ENCODE measurements at places on chromosomes 2 and 18.

DNA sequence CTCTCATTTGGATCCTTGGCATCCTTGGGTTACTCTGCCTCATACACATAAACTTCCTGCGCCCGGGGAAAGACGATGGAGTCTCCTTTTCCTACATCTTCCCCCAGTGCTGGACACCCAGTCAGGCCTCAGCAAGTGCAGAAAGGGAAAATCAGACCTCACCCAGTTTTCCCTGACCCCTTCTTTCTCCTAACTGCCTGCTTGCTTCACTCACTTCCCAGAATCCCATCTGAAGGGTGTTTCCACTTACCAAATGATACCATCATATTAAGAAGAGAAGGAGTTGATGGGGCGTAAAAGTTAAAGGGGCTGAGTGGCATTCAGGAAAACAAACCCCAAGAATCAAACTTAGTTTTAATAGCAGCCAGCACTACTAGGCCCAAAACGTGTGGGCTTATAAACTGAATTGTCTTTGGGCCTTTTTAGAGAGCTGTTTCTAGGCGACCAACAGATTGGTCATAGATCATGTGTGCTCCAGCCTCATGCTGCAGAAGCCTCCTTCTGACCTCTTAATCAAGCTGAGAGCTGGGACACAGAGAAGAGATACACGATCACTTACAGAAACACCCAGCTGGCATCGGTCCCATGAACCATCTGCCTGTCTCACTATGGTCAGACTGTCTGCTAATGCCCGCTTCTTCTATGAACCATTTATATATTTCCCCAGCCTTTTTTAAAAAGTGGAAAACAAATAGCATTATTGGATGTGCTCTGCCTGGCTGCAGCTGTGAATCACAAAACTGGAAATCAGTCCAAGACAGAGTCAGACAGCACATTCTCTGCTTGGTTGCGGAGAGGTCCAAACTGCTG is 165.7 kb upstream of the SLC14A2 start:
- no peak for DNase-seq

DNA sequence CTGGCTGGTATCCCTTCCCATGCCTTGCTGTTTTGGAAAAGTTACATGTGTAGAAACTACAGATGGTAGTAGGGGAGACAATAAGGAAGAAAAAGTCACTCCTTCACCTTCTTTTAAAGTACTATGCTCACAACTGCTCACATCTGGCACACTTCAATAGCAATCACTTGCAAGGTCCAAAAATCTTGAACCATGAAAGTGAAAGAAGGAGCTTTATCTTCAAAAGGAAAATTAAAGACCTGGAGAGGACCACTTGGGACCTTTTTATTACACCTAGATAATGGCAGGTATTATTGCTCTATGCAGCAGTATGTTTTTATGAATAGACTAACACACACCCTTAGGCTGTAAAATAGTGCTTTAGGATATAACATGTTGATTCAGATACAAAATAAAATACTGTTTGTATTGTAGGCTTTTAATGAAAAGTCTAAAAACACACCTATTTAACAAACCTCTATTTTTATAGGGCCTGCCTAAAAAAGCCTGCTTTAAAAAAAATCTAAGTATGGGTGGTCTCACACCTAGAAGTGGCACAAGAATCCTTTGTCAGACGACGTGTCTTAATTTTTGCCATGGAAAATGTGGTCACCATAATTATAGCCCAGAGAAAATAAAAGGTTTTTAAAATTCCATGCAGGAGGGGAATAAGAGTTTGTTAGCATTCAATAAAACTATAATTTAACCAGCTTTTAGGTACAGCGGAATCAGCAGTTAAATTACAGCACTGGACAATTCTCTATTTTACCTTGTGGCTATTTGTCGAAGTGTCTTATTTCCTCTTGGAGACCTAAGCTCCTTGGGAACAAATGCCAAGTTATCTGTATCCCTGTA is 124.0 kb downstream of the BCL2 start:
- no peak for DNase-seq

- no peak for DNase-seq
Measured at GRCh38 chr2:71498261-71498701, 44.9 kb downstream of the DYSF start.

DNA sequence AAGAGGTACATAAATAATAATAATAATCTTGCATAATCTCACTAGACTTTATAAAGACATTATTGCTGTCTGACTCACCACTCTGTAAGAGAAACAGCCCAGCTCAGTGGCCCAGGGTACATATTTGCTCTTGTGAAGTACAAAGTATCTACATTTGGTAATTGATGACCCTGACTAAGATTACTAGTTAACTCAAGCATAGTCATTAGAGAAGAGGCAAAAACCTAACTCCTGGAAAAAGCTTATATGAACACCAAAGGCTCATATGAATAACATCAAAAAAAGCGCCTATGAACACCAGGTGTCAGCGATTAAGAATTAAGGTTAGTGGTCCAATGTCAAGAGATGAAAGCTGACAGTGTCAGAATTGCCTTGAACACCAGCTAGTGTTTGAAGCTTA is 38.4 kb downstream of the RAD51AP2 start:
- no peak for DNase-seq

DNA sequence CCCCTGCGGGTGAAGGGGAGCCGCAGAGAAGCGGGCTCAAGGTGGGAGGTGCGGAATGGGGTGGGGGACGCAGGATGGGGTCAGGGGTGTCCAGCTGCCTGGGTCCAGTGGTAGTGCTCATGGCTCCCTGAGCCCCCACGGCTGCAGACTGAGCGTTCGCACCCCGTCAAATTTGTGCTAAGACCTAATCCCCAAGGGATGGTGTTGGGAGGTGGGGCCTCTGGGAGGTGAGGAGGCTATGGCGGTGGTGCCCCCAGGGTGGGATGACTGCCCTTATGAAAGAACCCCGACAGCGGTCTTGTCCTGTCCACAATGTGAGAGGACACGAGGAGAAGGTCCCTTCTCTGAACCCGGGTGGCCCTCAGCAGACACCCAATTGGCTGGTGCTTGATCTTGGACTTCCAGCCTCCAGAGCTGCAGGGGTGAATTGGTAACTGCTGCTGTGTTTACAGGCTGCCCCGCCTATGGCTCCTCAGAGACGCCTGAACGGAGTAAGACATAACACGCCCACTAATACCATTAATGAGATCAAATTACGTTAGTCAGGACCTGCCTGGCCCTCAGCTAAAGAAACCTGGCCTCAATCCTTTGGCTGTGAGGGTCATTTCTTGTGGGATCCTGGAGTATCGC is 42.6 kb downstream of the PXDN start:
- DNase-seq: no peak
